Stimulated activated CD4-positive, alpha-beta T cell treated with anti-CD3 and anti-CD28 coated beads, Interleukin-15, amount 100 ng/mL, for 1 hour (primary cell): ENCODE measurements at places on chromosomes 2 and 18.

- DNase-seq: no peak
These were observed 11.0 kb upstream of the DUSP2 start for GRCh38 chr2:96156011-96156820.

DNA sequence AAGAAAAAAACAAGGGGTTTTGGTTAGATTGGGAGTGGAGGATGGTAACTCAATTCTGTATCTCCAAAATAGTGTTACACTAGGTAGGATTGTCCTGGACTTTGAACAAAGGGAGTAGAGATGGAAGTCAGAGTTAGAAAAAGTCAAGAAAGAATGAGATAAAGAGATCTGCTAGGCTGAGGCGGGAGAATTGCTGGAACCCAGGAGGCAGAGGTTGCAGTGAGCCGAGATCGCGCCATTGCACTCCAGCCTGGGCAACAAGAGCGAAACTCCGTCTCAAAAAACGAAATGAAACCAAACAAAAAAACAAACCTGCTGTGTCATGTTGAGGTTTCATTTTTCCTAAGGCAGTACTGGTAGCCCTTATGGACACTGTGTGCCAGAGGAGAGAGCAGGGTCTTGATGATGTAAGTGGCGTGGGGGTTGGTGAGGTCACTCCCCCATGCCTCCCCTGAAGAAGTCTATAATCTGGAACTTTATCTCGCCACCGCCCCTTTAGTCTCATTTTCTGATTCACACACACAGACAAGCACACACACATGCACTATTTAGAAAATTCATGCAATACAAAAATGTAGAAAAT, 10.5 kb downstream of the DRC1 start:
- no peak for DNase-seq

GRCh38 chr2:219656526-219656925, 29.1 kb downstream of the SLC4A3 start:
- no peak for DNase-seq

GRCh38 chr18:49621717-49622351, 60.0 kb downstream of the LIPG start:
- no peak for DNase-seq

DNA sequence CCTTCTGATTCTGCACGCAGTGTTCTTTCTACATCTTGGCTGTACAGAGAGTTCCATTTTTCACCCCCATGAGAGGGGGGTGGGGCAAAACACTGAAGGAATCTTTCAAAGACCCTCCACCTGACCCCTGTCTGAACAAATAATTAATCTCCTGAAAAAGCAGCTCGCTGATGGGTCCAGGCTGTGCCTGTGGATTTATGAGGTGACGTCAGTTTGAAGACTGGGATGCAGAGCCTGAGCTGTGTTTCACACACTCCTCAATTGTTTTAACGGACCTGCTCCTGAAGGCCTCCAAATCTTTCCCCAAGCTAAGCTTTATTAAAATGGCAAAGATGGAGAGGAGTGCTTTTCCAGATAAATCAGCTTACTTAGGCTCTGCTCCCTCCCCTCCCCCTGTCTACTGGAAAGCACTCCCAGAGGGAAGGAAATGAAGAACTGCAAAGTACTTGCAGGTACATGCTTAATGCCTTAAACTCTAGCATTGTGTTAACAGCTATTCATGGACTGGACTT, 390.2 kb upstream of the TNP1 start:
- DNase-seq: no peak

DNA sequence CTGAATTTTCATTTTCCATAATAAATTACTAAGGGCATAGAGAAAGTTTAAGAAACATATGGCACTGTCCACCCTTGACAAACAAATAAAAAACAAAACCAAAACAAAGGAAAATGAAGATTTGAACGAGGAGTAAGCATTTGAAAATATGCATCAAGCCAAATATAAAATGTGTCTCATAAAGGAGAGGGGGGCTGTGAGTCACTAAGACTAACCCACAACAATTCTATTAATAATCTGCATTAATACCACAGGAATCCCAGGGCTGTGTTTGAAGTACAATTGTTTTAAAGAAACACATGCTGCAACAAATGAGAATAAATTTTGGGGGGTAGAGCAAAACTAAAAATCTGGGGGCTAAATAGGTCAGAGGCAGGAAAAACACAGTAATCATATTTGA, 53.8 kb upstream of the STK17B start:
- no peak for DNase-seq

GRCh38 chr2:231627384-231628120, 34.9 kb downstream of the TEX44 start:
- DNase-seq: no peak

DNA sequence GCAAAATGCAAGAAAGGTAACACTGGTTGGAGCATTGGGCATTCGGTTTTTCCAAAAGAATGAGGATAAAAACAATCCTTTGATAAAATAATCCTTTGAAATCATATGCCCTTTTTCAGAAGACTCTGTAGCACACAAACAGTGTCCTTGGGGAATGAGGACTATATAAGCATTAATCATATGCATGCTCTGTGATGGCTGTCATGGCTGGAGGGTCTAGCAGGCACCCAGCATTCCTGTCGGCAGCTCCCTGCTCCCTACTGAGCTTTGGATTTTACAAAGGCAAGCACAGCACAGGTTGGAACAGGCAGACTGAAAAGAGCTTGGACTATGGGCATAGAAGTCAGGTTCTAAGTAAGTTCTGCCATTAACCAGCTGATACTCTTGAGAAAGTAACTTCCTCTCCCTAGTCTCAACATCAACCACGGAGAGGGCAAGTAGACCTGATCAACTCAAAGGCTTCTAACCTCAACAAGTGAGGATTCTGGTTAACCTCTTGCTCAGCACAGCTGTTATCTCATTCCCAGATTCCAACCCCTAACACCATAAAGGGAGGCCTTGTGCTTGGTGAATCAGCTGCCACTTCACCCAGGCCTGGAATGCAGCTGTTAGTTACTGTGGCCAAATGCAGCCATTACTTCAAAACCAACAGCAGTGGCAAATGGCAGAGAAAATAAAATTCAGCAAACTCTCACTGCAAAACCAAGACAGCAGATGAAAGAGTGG, 29.5 kb downstream of the GALNT14 start:
- DNase-seq: no peak
